ENCODE measurements at places on chromosomes 1 and 21.

GRCh38 chr1:56413671-56414199, 165.6 kb downstream of the PLPP3 start:
- DNase-seq: no peak

DNA sequence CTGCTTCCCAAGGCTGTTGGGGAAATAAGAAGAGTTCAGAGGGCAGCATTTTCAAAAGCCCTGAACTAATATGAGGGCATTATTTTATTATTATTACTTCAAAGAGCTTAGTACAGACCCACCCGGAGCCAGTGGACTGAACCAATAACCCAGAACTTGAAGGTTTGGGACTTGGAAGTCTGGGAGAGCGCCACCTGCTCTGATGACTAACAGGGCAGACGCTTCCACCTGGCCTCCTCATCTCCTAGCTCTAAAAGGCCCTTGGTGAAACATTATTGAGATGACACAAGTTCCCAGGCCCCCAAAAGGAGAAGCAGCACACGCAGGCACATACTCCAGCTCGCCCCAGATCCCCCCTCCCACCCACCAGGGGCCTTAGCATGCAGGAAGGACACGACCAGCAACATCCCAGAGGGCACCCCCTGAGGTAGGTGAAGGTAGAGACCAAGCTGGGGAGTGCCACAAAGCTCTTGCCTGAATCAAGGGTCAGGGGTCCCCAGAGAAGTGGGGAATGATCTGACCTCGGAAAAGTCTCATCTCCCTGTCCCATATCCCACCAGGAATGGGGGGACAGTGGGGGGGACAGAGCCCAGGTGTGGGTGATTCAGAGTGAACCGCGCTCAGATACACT, 1.3 kb downstream of the DLGAP3 start:
- DNase-seq: no peak

GRCh38 chr1:17306407-17306806, 1.6 kb upstream of the PADI4 start:
- no peak for DNase-seq

DNA sequence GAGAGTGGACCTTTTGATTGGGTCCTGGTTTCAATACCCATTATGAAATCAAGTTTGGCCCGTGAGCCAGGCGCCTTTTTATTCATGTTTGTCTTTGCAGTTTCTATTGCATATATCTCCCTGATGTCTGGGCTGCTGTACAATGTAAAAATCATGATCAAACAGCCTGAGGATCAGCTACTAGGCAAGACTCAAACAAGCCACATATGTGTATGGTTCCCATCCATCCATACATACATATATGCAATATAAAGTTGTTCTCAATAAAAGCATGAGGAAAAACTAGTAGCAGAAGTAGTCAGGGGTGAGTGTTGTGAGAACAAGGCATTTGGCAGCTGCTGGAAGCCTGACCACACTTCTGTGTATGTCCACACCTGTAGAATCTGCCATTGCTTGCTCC, 562.4 kb upstream of the USP24 start:
- DNase-seq: no peak

DNA sequence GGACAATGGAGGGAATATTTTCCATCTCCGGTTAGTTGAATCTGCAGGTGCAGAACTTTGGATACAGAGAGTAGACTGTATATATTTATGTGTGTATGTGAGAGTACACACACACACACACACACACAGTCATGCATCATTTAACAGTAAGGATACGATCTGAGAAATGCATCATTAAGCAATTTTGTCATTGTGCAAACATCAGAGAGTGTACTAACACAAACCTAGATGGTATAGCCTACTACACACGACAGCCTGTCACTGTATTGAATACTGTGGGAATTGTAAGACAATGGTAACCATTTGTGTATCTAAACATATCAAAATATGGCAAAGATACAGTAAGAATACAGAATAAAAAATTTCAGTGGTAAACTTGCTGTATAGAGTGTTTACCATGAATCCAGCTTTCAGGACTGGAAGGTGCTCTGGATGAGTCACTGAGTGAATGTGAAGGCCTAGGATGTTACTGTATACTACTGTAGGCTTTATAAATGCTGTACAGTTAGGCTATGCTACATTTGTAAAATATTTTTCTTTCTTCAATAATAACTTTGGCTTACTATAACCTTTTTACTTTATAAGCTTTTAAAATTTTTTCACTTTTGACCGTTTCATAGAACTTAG, 138.5 kb downstream of the ZZZ3 start:
- DNase-seq: no peak

GRCh38 chr1:179968284-179968993, 13.8 kb downstream of the CEP350 start:
- no peak for DNase-seq

GRCh38 chr1:20719261-20719660, 1.5 kb upstream of the KIF17 start:
- DNase-seq: no peak

DNA sequence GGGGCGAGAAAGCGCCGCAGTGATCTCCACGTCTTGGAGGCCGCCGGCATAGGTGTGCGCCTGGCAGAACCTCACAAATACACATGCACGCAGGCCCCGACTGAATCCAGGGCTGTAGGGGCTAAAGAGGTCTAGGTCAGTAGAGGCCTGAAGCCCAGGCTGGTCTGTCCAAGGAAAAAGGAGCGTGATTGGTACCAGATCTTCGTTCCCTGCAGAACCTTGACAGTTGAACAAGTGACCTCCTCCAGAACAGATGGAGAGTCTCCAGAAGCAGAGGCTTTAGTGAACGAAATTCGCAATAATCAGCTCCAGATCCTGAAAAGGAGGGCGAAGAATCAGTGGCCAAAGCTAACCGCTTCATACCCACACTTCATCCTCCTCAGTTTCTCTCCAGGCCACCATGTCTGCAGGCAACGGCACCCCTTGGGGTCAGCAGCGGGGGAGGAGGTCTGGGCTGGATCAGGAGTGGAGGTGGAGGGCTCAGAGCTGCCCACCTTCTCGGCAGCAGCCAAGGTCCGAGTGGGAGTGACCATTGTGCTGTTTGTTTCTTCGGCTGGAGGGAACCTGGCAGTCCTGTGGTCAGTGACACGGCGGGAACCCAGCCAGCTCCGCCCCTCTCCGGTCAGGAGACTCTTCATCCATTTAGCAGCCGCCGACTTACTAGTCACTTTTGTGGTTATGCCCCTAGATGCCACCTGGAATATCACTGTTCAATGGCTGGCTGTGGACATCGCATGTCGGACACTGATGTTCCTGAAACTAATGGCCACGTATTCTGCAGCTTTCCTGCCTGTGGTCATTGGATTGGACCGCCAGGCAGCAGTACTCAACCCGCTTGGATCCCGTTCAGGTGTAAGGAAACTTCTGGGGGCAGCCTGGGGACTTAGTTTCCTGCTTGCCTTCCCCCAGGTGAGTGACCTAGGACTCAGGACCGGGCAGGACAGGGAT, 749 bp upstream of the PEX11B start:
- no peak for DNase-seq

GRCh38 chr1:94153133-94153532, 32.2 kb upstream of the ABCA4 start:
- no peak for DNase-seq

DNA sequence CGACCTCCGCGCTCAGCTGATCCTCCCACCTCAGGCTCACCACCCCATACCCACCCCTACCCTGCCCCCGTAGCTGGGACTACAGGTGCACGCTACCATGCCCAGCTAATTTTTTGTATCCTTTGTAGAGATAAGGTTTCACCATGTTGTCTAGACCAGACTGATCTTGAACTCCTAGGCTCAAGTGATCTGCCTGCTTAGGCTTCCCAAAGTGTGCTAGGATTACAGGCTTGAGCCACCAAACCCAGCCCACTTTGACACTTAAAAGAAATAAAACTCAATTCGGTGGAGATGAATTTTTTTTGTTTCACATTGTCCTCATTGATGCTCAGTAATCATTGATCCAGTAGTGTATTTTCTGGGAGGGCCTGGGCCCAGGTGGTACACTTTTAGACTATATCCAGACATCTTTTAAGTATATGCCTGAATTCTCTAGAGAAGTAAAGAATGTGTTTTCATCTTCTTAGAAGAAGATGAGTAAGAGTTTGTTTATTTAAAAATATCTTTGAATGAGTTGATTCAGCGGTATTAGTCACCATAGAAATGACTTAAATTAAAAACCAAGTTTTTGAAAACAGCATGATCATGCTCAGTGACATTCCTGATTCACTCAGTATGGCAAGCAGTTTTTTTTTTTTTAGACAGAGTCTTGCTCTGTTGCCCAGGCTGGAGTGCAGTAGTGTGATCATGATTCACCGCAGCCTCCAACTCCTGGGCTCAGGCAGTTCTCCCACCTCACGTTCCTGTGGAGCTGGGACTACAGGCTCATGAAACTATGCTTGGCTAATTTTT, 57.8 kb downstream of the EPB41 start:
- no peak for DNase-seq

DNA sequence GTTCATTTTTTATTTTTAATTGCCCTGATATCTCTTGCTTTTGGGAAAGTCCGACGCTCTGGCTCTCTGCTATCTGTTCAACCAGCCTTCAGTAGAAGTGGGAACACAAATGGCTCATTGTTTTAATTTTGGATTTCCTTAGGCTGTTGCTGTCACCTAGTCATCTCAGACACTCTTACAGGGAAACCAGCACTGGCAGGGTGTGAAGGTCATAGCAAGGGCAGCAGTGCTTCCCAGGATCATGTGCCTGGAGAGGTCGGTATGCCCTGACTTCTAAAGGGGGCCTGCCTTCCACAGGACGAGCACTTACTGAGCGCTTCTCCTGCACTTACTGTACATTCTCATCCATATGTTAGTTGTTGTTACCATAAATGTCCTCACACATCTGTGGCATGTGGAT, 224.2 kb downstream of the DISC1 start:
- DNase-seq: no peak

GRCh38 chr1:82555501-82555900, 754.8 kb downstream of the ADGRL2 start:
- no peak for DNase-seq

- no peak for DNase-seq
Measured at GRCh38 chr1:94113589-94114226, 7.2 kb downstream of the ABCA4 start.

- DNase-seq: no peak
Measured at GRCh38 chr1:53663529-53664300, 75.2 kb downstream of the GLIS1 start.

DNA sequence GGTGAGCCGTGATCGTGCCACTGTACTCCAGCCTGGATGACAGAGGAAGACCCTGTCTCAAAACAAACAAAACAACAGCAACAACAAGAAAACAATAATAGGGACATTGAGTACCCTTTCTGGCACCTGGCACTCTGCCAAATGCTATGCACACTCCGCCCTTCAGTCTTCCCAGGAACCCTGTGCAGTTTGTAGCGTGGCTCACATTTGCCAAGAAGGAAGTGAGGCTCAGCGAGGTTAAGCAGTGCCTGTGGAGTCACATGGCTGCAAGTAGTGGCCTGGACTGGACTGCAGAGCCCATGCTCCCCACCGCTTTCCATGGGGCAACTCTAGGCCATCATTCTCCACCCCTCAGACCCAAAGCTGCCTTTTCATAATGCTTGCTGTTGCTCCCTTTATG, 5.3 kb upstream of the EVA1B start:
- DNase-seq: no peak

DNA sequence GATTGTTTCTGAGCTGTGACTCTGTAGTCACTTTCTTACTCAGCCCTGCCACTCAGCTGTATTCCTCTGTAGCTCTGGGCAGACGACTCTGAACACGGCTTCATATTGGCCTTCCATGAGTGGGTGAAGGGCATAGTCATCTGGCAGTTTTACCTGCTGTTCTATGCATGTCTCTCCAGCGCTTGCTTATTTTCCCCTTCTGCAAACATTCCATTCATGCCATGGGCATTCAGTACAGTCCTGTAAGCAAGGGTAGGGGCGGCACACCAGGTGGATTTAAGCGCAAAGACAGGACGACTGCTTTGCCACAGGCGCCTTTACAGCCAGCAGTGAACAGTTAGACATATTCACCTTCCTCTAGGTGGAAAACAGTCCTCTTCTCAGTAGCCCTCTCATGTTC, 4.4 kb upstream of the WDR26 start:
- DNase-seq: no peak

- DNase-seq: no peak
Measured at GRCh38 chr1:1438531-1439381, 3.3 kb downstream of the VWA1 start.

DNA sequence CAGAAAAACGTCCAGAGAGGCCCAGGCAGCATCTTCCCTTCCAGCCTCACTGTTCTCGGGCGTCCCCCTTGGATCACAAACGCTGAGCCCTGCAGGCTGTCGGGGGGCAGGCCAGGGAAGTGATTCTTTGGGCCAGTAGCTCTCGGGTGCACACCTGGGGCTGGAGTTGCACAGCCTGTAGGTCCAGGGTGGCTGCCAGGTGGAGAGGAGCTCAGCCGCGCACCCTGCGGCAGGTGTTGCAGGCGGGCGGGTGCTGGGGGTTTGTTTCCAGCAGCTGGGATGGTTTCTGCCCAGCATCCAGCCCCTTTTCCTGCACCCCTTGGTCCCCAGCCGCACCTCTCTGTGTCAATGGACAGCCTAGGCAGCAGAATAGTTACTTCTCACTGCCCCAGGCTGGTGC, 15.7 kb downstream of the PRDM16 start:
- DNase-seq: no peak
